Activated CD8-positive, alpha-beta memory T cell treated with anti-CD3 and anti-CD28 coated beads for 36 hours (primary cell): ENCODE measurements at places on chromosomes 12 and 14. TPM values are rescaled to one million over a fixed set of nuclear protein-coding genes. Genes with fewer than 3 reads are reported as not detected.

TAMALIN gene
- 13.8 TPM for total RNA-seq

CLSTN3 gene
- 19.0 TPM for total RNA-seq

AKAP6 gene
- 0.65 TPM for total RNA-seq

PRH2 gene
- not detected for total RNA-seq

VRTN gene
- not detected for total RNA-seq

GPR132 gene
- 41.4 TPM for total RNA-seq

FAR2 gene
- 7.1 TPM for total RNA-seq

PRPH gene
- total RNA-seq = not detected

OLR1 gene
- total RNA-seq = not detected

RIPK3 gene
- 9.7 TPM for total RNA-seq

KLRC2 gene
- 7.5 TPM for total RNA-seq

REP15 gene
- total RNA-seq = 0.25 TPM

ISCA2 gene
- 27.6 TPM for total RNA-seq

SCFD1 gene
- 59.1 TPM for total RNA-seq

ADAMTS20 gene
- total RNA-seq = not detected

CLEC7A gene
- not detected for total RNA-seq

KRT85 gene
- not detected for total RNA-seq

SLC5A8 gene
- not detected for total RNA-seq

RNF212B gene
- not detected for total RNA-seq

OR4K2 gene
- not detected for total RNA-seq

TAS2R14 gene
- 0.69 TPM for total RNA-seq

SERPINA1 gene
- total RNA-seq = 0.55 TPM

TC2N gene
- 14.6 TPM for total RNA-seq

CD69 gene
- total RNA-seq = 80.0 TPM

BMP4 gene
- total RNA-seq = not detected

GRIP1 gene
- 3.5 TPM for total RNA-seq

CKAP4 gene
- 15.3 TPM for total RNA-seq

KRT3 gene
- not detected for total RNA-seq

DCAF11 gene
- 60.3 TPM for total RNA-seq

TAS2R13 gene
- 0.10 TPM for total RNA-seq

TMX1 gene
- total RNA-seq = 59.2 TPM

AQP6 gene
- not detected for total RNA-seq

IRF9 gene
- 52.4 TPM for total RNA-seq

KRT8 gene
- not detected for total RNA-seq

GSC gene
- total RNA-seq = not detected

CCDC196 gene
- not detected for total RNA-seq

PTPRR gene
- not detected for total RNA-seq

POTEM gene
- total RNA-seq = not detected

BBOF1 gene
- 2.7 TPM for total RNA-seq
